Stimulated activated CD4-positive, alpha-beta T cell treated with anti-CD3 and anti-CD28 coated beads, Interleukin-15, amount 100 ng/mL, for 48 hours (primary cell): ENCODE measurements at places on chromosomes 1 and 21.
A peak's percentile ranks its signal among the peaks of the same experiment; 100 is the strongest.

DNA sequence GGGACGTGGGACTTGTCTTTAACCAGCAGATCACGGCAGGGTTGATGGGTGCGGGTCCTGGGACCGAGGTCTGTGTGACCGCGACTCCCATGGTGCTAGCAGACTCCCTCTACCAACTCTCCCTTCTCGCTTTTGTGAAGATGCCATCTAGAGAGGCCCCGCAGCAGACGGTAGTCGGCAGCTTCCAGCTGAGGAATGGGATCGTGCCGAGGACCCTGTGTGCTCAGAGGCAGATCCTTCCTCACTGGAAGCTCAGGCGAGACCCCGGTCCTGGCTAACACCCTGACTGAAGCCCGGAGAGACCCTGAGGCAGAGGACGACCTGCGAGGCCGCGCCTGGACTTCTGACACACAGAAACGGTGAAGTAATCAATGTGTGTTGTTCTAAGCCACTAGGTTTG lies 12.5 kb upstream of the SPATC1L start:
- no peak for DNase-seq

GRCh38 chr21:39579734-39580332 lies 32.9 kb upstream of the B3GALT5 start:
- DNase-seq, result no peak

DNA sequence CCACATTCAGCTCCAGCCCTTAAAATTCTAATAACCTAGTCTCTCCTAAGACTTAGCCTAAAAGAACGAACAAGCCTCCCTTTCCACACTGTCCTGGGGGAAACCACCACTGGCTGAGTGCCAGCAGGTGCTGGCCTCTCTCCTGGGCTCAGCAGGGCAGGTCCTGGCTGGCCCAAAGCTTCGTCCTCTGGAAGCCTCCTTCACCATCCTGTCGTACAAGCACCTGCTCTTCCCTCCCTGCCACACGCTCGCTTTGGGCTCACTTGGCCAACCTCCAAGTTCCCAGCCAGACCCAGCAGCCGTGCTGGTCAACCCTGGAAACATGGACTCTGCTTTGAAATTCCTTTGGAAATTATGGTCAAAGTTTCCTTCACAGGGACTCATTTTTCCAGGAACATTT lies 58.2 kb upstream of the SLC25A33 start:
- DNase-seq, result no peak

- DNase-seq, result no peak
Measured at GRCh38 chr1:108617724-108618056, 43.2 kb downstream of the HENMT1 start.

- DNase-seq, result no peak
Measured at GRCh38 chr1:33682371-33682770, 181.5 kb upstream of the HMGB4 start.

DNA sequence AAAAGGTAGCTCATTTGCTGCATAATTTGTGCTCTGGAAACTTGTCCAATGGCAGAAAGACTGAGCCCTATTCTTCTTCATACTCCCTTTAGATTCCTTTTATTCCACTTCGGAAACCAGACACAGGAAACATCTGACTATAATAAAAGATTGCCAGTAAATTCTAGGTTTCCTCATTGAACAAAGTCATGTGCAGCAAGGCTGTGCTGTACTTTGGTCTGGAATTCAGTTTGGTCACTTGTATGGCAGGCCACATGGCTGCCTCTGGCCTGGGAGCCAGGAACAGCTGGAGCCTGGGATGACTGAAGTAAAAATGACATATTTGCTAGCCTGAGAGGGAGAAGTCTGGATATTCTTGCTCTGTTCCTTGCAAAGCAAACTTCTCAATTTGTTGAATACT lies 79.6 kb downstream of the ST3GAL3 start:
- DNase-seq, result no peak

- DNase-seq, result no peak
Measured at GRCh38 chr1:66374148-66374547, 159.8 kb upstream of the SGIP1 start.

GRCh38 chr1:28256197-28256827 lies 3.0 kb upstream of the SESN2 start:
- DNase-seq, result no peak

DNA sequence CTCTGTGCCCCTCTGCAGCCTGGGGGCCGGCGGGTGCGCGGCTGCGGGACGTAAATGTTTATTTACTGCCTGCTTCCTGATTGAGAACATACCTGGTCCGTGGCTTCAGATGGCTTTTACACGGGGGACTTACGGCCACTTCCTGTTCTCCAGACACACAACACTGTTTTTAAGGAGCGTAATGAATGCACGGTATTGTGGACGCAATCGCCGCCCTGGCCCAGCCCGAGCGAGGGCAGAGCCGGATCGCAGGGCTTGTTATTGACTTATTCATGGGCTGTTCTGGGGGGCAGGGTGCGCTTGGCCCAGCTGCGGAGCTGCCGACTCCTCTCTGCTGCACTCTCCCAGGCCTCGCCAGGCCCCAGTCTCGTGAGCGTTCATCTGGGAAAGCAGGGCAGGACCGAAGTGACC lies 52.8 kb upstream of the ACTRT2 start:
- DNase-seq, result no peak

DNA sequence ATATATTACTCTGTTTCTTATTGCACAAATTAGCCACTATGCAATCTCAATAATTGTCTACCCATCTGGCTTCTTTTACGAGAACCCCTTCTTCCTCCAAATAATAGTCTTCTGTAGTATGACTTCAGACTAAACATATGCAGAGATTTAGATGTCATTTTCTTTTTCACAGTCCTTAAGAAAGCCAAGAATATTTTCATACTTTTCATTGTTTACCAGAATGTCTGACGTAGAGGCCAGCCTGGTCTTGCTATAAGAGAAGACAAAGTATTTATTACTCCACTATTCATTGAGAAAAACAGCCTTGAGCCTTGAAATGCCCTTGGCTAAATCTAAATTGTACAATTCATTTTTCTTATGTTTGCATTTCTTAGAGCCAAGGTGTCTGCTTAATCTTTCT lies 714.9 kb upstream of the CXADR start:
- DNase-seq, result no peak

- DNase-seq, result no peak
Measured at GRCh38 chr1:21266119-21266774, 24.0 kb downstream of the ECE1 start.

DNA sequence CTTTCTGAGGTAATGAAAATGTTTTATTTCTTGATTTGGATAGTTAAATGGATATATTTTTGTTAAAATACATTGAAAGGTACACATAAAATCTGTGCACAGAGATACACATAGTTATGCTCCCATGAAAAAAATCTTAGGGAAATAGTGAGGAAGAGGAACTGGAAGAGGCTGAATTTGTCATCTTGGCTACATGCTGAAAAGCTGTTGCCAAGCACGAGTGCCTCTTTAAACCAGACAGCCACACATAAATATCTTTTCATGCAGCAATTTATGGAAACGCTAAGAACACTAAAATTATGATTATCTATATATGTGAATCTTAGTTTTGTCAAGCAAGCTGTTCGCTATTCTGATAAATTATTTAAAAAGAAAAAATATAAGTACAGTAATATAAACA lies 12.8 kb upstream of the ADAR start:
- DNase-seq, result no peak

- no peak for DNase-seq
Measured at GRCh38 chr1:32151319-32151787, 28.1 kb upstream of the TXLNA start.

GRCh38 chr21:33881689-33882440 lies 33.7 kb downstream of the ATP5PO start:
- no peak for DNase-seq

DNA sequence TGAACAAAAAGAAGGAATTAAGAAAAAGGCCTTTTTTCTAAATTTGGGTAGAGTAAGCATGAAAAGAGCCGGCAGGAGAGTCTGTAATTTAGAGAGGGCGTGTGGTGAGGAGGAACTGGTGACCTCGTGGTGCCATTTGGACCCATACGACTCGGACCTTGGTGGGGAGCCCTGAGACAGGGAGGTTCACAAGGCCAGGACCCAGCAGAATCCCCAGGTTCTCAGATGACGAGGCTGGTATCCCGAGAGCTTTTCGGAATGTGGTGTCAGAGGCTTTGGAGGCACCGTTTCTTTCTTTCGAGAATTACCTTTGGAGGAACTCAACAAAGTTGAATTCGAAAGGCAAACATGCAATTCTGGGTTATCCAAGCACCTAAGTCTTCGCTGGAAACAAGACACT lies 34.8 kb downstream of the CLIC6 start:
- DNase-seq, result no peak

DNA sequence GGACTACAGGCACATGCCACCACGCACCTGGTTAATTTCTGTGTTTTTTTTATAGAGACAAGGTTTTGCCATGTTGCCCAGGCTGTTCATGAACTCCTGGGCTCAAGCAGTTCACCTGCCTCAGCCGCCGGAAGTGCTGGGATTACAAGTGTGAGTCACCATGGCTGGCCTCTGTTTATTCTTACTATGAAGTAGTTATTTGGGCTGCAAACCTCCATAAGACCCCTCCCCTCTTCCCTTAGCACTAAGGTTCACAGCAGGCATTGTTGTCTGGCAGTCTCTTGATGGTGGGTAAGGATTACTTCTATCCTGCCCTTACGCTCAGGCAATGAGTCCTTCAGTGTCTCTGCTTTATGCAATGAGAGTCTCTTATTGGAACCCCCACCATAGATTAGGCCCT lies 51.8 kb downstream of the ANGPTL1 start:
- no peak for DNase-seq

- DNase-seq, result no peak
Measured at GRCh38 chr1:178066296-178066907, 27.5 kb upstream of the RASAL2 start.

DNA sequence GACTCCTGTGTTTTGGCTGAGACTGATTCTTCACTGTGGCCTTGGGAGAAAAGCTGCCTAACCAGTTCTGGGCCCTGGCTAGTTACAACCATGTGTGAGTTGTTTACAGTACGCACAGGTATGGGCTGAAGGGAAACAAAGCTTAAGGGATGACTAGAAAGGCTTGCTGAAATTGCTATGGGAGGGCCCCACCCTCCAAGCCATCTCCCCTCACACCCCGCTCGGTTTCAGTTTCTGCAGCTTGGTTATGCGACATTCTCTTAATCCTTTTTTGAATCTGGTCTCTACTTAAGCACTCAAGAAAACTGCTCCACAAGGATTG lies 43.1 kb downstream of the PBX1 start:
- no peak for DNase-seq

DNA sequence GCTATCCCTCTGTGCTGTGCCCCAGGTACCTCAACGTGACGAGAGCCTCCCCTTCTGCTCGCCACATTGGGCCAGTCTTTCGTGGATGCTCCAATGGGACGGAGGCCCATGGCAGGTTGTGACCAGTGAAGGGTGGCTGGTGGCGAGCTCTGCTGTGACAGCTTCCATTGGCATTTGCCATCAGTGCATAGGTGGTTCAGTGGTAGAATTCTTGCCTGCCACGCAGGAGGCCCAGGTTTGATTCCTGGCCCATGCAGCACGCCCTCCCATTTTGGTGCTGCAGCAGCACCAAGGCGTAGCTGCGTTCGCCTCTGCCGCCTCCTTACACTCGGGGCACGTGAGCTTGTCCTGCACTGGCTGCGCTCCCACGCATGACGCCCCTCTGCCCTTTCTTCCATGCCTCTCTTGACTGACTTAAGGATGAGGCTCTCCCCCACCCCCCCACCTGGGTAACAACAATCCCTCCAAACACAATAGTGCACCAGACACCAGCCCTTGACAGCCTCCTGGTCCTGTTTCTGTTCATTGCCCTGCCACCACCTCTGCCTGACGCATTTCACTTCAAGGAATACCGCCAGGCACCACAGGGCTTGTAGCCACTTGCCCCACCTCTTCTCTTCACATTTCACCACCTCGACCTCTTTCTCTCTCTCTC lies 24.7 kb upstream of the FCGR2A start:
- DNase-seq, result no peak

- no peak for DNase-seq
Measured at GRCh38 chr1:11610629-11611180, 43.5 kb downstream of the FBXO2 start.

GRCh38 chr21:16420031-16420724 lies 690.4 kb downstream of the USP25 start:
- DNase-seq, result no peak

- DNase-seq, result peak; percentile 40
Measured at GRCh38 chr1:1371746-1372711, 3.0 kb downstream of the AURKAIP1 start.

DNA sequence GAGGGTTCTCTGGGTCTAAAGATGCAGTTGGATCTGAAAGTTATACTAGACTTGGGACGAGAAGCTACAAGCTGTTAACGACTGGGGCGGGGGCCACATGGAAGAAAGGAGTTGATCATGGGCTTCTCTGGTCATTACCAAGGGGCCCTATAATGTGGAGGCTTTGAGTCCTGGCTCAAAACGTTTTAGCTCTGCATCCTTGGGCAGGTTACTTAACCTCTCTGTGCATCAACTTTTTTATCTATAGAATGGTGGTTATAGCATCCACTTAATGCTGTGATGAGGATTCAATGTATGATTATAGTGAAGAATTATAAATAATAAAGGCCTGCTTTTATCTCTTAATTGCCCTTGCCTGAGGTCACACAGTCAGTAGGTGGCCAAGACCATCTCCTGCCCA lies 53.1 kb downstream of the UBIAD1 start:
- DNase-seq, result no peak

- no peak for DNase-seq
Measured at GRCh38 chr1:157497284-157497683, 55.0 kb downstream of the FCRL5 start.

- no peak for DNase-seq
Measured at GRCh38 chr1:236065509-236066005, 667 bp upstream of the NID1 start.

DNA sequence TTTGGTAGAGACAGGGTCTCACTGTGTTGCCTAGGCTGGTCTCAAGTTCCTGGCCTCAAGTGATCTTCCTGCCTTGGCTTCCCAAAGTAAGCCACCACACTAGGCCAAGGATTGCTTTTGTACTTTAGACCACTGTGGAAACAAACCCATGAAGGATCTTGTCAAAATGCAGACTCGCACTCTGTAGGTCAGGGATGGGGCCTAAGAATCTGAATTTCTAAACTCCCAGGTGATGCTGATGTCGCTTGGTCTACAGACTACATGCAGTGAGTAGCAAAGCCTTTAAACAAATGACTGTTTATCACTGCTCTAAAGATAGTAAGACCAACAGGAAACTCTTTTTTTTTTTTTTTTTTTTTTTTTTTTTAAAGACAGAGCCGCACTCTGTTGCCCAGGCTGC lies 54.1 kb upstream of the MUTYH start:
- DNase-seq, result no peak

DNA sequence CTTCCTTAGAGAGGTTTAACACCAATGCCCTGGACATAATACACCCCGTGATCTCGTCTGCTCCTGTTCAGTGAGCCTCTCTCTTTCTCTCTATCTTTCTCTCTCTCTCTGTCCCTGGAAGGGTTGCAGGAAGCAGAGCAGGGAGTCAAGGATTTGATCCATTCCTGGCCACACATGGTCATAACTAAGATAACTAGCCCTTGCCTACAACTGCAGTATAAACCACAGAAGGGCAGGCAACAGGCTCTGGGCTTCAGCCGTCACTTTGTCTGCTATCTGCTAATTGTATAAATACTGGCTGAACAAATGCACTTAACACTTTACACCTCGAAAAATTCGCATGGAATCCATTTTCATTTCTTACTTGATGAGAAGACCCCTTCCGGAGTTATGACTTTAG lies 357.5 kb upstream of the RUNX1 start:
- no peak for DNase-seq

GRCh38 chr1:114164840-114165543 lies 11.3 kb upstream of the SYT6 start:
- no peak for DNase-seq
